Mesothelial cell of epicardium (in vitro differentiated cells): ENCODE measurements at places on chromosomes 1 and 21.

- no peak for DNase-seq
Observed at GRCh38 chr1:24849672-24850295, 80.3 kb downstream of the RUNX3 start.

GRCh38 chr1:114253900-114254299 is 100.2 kb upstream of the SYT6 start:
- no peak for DNase-seq

DNA sequence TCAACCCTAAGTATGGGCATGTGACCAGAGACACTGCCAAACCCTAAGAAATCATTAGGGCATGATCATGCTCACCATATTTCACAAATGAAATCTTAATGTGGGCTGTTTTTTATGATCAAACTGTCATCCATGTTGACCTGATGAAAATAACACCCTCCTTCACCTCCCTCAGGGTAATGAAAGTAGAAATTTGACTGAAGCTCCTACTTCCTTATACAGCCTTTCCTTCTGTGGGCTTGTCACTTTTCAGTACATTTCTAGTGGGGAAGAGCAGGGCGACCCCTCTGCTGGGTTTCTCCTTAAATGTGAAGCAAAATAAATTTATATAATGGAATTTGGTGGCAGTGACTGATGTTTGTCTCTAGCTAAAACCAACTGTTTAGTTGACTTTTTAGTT is 25.9 kb downstream of the IVNS1ABP start:
- DNase-seq = no peak

DNA sequence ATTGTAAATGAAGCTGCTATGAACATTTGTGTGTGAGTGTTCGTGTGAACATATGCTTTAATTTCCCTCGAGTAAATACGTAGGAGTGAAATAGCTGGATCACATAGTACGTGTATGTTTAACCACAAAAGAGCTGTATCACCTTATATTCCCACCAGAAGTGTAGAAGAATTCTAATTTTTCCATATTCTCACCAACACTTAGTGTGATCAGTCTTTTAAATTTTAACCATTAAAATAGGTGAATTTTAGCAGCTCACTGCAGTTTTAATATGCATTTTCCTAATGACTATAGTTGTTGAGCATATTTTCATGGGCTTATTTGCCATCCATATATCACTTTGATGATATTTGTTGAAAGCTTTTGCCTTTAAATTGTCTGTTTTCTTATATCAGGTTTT is 741.2 kb downstream of the PTPRU start:
- no peak for DNase-seq

DNA sequence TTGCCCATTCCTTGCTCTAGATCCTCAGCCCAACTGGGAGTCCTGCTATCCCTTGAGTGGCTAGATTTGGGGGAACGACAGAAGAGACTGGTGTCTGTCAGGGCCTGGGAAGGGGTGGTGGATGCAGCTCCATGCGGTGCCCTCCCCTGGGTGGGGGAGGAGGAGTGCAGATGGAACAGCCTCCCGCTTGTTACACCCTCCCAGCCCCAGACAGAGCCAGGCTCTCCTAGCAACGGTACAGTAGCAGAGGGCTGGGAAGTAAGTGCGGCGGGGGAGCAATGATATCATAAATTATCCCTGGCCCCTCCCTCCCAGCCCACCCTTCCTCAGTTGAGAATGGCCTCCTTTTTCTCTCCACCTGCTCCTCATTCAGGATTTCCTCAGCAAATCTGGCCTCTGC is 37.2 kb downstream of the RHBG start:
- no peak for DNase-seq
